ENCODE measurements at places on chromosomes 1 and 21.
A peak's percentile ranks its signal among the peaks of the same experiment; 100 is the strongest.

GRCh38 chr1:180173952-180174351, 19.3 kb downstream of the QSOX1 start:
- ATAC-seq: no peak

GRCh38 chr1:109547463-109548320, 723 bp upstream of the GNAI3 start:
- ATAC-seq: no peak

DNA sequence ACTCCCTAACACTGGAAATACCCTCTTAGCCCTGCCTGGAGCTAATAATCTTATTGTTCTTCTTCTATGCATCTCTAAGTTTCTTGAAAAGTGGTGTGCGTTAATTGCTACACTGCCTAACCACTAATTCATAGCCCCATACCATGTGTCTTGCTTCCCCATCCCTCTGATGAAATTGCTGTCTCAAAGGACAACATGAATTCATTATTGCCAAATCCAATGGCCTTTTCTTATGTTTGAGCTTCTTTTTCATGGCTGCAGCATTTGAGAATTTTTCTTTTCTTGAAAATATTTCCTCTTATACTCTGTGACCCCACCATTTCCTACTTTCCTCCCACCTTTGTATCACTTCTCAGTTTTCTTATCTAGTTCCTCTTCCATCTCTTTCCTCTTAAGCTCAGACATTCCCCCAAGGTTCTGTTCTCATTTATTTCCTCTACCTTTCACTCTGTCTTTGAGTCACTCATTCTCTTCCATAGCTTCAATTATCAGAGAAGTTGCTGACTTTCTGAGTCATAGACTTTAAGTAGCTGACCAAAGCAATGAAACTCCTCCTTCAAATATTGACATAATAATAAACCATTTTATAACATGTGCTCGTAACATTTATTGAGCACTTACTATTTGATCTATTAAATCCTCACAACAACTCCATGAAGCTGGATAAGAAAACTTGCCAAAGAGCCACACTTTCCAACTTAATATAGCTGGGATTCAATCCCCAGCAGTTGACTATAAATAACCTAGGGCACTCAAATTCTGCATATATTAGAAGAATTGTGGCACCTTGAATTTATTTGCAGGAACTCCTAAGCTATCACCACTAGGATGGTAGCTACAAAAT, 35.5 kb upstream of the ATP6V1G3 start:
- ATAC-seq: peak; percentile 95

GRCh38 chr1:158728510-158729225, 8.1 kb upstream of the OR6K3 start:
- ATAC-seq: no peak

DNA sequence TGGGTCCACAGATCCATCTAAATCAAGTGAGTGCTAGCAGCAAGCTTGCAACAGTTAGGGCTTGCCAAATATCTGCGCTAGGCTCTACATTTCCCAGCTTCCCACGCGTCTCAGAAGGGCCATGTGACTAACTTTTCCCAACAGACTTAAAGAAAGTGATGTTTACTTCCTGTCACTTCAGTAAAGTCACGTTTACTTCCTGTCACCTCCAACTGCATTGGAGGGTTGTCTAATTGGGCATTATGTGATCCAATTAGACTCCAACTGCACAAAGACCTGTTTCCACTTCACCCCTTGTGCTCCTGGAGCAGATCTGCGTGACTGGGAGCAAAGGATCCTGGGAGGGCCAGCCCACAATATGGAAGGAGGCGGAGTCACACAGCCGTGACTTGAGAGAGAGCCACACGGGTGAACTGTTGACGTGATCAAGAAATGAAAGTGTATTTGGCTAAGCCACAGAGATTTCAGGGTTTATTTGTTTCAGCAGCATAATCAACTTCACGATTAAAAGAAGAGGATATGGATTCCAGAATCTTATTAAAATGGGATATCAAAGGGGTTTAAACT, 77.7 kb downstream of the CYYR1 start:
- no peak for ATAC-seq

DNA sequence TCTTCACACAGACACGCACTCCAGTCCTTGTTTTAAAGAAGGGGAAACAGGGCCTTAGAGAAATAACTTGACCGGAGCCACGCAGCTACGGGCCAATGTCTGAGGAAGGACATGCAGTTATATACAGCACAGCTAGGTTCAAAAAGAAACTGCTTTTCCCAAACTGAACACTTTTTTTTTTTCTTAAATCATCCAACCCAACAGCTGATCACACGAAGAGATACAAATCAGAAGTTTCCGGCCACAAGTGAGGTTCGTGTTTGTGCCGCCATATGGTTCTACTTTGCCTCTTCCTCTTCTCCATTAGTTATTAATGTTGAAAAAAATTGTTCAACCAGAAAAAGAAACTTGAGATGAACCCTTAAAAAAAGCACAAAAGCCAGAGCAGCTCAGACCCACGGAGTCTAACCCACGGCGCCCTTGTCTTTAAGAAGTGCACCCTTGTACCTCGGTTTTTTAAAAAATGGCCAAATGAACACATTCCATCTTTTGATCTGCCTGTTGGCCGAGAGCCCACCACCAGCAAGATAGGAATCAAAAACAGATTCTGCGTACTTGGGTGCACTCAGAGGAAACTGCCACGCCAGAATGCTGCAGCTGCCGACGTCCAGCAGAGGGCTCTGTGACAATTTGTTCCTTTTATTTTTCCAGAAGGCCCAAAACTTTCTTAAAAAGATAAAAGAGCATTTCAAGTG, 78.9 kb downstream of the SLC66A1 start:
- ATAC-seq: peak; percentile 89

GRCh38 chr1:118303064-118303463, 118.0 kb upstream of the SPAG17 start:
- no peak for ATAC-seq

GRCh38 chr1:27968692-27969091, 8.9 kb downstream of the XKR8 start:
- no peak for ATAC-seq

GRCh38 chr1:167839009-167839408, 74.9 kb downstream of the ADCY10 start:
- no peak for ATAC-seq

DNA sequence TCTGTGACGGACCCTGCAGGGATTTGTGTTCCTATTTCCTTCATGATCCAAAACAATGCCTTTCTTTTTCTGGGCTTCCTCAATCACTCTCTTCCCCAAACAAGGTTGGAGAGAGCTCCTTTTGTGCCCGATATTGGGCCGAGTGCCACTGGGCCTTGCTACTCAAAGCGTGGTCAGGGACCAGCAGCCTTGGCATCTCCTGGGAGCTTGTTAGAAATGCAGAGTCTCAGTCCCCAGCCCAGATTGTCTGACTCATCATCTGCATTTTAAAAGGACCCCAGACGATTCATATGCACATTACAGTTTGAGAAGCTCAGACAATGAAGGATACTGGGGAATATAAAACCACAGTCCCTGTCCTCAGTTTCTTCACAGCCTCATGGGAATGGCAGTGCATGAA, 19.9 kb downstream of the ADORA1 start:
- no peak for ATAC-seq

DNA sequence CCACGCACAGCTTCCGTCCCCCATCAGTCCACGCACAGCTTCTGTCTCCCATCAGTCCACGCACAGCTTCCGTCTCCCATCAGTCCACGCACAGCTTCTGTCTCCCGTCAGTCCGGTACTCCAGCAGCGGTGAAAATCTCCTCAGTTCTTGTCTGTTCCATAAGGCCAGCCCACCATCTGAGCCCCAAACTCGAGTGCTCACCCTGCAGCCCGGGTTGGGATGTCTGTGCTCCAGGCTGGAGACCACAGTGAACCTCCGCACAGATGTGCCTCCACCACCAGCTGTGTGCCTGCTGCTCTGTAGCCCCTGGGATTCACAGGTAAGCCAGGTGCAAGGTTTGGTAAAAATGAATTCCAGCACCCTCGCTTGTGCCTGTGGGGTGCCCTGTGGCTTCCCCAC, 258.6 kb downstream of the NPHP4 start:
- no peak for ATAC-seq

- ATAC-seq: peak; percentile 31
These were observed 23.7 kb downstream of the HTR1D start for GRCh38 chr1:23193391-23194118.

DNA sequence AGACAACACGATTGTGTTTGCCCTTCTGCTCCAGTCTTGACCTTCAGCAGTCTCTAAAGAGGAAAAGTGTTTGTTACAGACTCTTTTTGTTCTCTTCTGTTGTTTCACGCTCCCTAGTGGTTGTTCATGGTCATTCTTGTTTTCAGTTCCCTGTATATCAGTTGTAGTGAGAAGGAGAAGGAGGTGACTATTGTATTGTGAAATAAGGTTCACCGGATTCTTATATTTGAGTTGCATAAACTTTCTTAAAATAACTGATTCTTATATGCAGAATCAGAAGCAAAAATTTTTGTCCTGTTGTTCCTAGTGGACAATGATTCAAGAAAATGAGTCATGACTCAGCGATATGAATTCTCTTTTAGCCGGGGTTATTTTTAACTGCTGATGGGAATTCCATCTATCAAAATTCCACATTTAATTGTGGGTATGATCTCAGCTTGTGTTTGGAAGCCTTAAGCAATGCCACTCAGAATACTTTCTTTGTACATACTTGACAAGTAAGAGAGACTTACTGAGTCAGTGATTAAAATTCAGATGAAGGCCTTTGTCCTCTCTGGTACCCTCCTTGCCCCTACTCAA, 152.2 kb downstream of the CLEC20A start:
- ATAC-seq: peak; percentile 60

DNA sequence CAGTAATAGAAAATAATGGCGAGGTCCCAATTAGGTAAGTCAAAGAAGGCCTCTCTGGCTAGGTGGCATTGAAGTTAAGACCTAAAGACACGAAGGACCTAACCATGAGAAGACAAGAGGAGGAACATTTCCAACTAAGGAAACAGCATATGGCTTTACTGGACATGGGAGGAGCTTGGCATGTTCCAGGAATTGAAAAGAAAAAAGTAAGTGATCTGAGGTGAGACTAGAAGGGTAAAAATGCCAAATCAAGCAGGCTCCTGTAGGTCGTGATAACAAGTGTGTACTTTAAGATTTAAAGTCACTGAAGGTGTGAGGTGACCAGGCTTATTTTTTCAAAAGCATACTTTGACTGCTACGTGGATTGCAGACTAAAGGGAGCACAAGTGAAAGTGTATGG, 13.4 kb upstream of the CLCC1 start:
- ATAC-seq: no peak

- no peak for ATAC-seq
These were observed 36.3 kb upstream of the ERG start for GRCh38 chr21:38534591-38534990.

DNA sequence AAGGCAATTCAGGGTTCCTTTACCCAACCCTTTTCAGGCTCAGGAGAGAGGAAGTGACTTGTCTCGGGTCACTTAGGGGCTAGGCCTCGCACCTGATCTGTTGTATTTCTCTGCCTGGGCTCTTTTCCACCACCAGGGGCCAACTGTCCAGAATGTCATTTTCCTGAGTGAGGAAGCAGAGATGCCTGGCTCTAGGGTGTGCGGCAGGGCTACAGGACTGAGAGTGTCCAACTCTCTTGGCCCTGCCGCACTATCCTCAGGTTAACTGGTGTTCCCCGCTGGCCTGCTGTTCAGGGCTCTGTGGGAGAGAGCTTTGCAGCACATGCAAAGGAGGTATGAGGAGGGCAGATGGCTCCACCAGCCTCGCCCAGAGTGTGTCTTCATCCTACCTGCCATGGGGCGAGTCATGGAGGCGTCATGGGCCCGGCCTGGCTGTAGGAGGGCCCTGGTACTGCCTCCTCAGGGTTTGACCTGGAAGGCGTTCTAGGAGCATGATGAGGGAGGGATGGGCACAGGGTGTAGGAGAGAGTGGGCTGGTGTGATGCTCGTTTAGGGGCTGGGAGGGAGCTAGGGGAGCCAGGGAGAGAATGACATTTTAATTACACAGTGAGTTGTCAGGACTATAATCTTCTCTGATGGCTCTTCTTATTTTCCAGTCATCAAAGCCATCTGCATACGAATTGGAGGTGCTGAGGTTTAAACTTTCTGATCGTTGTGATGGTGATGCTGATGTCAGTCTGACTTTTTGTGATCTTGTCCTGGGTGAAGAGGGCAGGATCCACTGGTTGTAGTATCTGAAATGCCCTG, 128.3 kb downstream of the NOS1AP start:
- peak; percentile 29 for ATAC-seq

GRCh38 chr1:40906781-40907400, 44.7 kb upstream of the CITED4 start:
- ATAC-seq: no peak

GRCh38 chr21:20260124-20260523, 738.1 kb upstream of the NCAM2 start:
- no peak for ATAC-seq

DNA sequence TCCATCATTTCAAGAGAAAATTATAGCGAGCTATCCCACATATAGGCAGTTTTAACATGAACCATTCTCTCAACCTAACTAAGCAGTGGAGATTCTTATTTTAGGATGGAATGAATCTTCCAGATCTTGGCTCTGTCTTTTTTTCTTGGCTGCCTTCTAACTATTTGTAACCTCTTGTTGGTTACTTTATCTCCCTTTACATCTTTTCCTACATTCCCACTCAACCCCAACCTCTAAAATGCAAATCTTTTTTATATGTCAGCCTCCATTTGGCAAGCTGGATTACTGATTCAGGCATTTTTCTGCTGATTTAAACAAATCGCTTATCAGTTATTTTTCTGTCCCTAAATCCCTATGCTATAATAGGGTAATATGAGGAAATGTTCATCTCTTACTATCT, 46.9 kb upstream of the LHX8 start:
- ATAC-seq: no peak

DNA sequence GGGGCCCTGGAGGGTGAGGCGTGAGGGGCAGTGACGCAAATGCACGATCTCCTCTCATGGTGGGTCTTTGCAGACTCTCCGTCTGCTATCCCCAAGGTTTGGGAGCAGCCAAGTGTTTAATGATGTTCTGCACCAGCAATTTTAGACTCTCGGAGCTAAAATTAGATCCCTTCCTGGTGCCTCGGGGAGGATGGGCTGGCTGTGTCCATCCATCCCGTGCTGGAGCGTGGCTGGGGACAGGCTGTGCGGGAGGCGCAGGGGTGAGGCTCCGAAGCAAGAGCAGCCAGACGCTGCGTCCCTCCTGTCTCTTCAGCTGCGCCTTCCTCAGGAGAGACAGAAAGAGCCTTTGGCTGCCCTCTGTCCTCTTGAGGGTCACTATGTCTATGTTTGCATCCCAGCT, 387.6 kb downstream of the CAMTA1 start:
- ATAC-seq: no peak

DNA sequence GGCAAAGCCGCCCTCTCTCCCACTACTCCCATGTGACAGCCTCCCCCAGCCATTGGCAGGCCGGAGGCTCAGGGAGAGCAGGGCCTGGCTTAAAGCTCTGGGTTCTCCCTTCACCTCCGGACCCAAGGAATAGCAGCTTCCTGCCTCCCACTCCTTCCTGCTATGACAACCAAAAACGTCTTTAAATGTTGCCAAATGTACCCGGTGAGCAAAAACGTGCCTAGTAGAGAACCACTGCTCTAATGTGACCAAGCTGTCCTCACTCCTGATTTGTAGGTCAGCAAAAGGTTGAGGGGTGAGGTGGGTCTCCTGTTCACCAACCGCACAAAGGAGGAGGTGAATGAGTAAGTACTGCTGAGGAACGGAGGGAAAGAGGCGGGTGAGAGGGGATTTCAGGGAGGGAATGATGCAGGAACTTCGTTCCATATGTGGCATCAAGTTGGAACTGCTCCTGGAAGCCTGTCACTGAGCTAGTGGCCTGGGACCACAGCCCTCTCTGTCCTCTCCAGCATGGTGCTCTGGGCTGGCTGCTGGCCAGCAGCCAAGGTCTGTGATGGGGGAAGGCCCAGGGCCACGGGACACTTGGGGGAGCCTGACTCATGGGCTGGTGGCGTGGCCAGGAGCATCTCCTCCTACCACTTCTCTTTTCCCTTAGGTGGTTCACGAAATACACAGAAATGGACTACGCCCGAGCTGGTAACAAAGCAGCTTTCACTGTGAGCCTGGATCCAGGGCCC, 5.7 kb downstream of the MRTO4 start:
- ATAC-seq: peak; percentile 47

Measured in stimulated activated memory B cell treated with anti-CD40 and anti-IgM and Interleukin-4, amounts not matched to agents 10 μg/mL and 1 μg/mL and 100 μg/mL, for 72 hours (primary cell).